Left colon (tissue), 2 donors: ENCODE measurements at places on chromosomes 1 and 21. TPM values are rescaled to one million over a fixed set of nuclear protein-coding genes. Genes with fewer than 3 reads are reported as not detected.

DNA sequence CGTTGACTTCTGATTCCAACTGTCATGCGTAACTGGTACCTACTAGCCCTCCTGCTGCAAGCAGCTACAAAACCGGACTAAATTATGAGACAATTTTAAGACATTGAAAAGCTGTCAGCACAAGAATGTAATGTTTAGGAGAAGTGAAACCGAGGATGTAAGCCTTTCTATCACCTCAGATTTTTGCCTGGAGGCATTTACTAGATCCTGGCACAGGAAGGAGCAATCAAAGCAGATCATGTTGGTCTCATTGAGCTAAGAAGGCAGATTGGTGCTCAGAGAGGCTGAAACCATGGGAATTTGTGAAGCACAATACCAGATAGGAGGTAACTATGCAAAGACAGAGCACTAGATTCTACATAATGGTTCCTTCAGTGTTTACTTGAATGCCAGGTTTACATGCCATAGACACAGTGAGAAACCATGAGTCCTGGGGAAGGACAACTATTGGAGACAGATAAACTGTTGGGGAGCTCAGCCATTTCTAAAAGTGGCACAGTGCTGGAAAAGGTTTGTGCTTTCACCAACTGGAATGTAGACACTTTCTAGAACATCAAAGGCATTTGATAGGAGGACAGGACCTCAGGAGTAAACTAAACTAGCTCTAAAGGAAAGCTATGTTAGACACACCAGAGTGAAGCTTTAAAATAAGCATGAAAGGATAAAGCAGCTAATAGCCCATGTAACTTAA is 179.4 kb downstream of the LYPLAL1 start:
- no peak for DNase-seq

- peak; percentile 46 for DNase-seq
Observed at GRCh38 chr1:1942753-1943656, 23.9 kb upstream of the TMEM52 start.

AIRE gene
- total RNA-seq, result 0.18 TPM

DNA sequence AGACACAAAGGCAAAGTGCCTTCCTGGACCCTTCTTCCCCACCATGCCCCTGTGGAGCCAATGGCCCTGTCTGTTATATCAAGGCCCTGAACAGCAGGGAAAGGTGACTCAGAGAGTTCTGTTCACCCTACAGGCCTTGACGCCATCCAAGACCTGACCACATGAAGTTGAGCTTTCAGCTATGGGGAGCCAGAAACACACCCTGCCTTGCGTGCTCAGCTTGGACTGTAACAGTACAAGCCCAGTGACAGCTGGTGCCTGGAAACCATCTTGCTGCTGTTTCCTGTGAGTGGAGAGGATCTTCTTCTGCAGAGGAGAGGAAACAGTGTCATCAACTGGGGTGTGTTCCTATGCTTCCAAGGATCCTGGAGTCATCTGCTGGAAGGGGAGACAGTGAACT is 165.0 kb upstream of the IRF2BP2 start:
- DNase-seq, result no peak

DNA sequence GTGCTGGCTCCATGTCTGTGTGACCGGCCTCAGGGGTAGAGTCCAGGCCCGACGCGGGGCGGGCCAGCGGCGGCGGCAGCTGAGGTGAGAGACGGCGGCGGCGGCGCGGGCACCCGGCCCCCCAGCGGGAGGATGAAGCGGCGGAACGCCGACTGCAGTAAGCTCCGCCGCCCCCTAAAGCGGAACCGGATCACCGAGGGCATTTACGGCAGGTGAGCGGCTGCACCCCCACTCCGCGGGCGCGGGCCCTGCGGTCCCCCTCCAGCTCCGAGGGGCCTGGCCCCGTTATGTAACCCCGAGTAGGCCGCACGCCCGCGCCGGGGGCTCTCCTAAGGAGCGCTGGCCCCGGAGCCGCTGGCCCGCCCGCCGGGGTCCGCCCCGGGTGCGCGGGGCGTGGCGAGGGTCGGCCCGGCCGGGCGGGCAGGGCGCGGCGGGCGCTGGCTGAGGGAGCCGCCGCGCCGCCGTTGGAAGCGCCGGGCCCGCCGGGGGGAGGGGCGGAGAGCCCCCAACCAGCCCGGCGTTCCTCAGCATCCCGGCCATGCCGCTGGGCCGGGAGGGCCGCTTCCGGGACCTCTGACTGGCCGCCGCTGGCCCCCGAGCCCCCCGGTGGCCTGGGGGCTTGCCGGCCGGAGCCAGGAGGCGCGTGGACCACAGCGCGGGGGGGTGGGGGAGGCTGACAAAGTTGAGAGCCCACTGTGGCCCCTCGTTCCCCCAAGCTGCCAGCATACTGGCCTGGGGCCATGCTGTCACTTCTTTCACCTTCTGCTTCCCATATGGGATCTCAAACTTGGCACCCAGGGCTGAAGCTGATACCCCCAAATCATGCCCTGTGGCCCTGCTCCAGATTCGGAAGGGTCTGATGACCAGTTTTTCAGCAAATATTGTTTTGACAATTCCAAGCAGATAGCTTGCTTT is 527 bp downstream of the MACO1 start:
- DNase-seq, result peak; percentile 49

DNA sequence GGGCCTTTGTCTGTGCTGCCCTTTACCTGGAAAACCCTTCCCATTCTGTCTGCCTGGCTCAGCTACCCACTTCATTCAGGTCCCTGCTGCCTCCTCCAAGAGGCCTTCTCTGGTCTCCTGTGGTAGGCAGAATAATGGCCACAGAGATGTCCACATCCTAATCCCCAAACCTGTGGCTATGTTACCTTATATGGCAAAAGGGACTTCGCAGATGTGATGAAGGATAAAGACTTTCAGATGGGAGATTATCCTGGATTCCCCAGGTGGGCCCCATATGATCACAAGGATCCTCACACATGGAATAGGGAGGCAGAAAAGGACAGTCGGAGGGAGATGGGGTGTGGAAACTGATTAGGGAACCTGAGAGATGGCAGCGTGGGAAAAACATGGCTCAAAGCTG is 14.2 kb upstream of the RUNX3 start:
- no peak for DNase-seq

- DNase-seq, result no peak
Observed at GRCh38 chr1:97084546-97084945, 363.0 kb downstream of the PTBP2 start.

DNA sequence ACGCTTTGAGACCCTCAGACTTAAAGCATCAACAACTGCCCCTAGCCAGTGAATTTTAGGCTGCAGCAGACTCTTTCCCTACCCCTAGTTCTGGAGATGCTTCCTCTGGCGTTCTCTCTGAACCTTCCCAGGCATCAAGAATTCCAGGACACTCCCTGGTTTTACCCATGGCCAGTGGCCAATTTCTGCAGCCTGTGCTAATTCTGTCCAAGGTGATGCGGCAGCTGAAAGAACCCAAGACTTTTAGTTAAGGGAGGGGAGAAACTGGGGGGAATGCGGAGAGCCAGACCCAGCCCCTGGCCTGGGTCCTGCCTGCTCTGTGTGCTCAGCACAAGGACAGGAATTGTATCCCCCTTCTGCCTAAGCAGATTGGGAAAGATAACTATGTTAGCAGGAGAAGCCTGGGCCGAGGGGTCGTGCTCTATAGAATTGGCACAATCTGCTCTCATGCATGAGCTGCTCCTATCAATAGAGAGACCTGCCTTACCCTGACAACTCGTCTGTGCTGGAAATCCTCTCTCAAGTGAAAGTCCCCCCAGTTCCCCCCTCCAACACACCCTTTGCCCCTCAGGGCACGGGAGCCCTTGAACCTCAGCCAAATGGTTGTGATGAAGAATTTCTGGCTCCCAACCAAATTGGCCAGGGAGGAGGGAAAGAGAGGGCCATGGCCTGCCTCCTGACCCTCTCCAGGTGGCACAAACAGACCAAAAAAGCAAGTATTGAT is 5.4 kb upstream of the GJA8 start:
- DNase-seq, result no peak

GRCh38 chr1:118688891-118689290 is 299.3 kb downstream of the TBX15 start:
- no peak for DNase-seq

- DNase-seq, result no peak
Observed at GRCh38 chr1:115262886-115263285, 75.2 kb downstream of the NGF start.

DNA sequence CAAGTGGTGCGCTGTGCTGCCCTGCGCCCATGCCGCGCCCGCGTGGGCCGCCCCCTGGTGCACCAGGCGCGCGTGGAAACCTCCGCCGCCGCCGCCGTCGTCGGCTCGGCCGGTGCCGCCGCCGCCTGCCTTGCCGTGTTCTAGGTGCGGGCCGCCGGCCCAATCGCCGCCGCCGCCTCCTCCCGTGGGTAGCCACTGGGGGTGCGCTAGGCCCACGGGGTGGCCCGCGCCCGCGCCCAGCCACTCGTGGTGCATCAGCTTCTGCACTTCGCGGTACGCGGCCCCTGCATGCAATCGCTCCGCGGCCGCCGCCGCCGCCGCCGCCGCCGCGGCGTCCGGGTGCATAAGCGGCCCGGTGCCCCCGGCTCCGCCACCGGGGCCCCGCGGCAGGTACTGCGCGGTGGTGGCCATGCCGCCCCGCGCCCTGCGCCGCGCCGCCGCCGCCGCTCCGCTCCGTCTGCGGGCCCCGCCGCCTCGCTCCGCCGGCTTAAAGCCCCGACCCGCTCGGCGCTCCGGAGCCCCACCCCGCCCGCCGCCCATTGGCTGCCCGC is at the start of gene POU3F1:
Gene POU3F1 (minus strand): TSS at position 461 of the 551 bp plus-strand sequence. CDS start 50 bp downstream, at position 411.
- no peak for DNase-seq

S100A2 gene
- 1.1 TPM for total RNA-seq

OPRD1 gene
- 0.08 TPM for total RNA-seq

- no peak for DNase-seq
Observed at GRCh38 chr1:10662824-10663677, 133.4 kb downstream of the CASZ1 start.

ADAM30 gene
- not detected for total RNA-seq

FPGT gene
- total RNA-seq, result 26.2 TPM

IGSF3 gene
- 27.5 TPM for total RNA-seq

GRCh38 chr1:154495496-154496273 is 6.3 kb upstream of the TDRD10 start:
- DNase-seq, result no peak

GRCh38 chr1:181250038-181250437 is 161.5 kb downstream of the IER5 start:
- no peak for DNase-seq

GRCh38 chr1:228350831-228351781 is 55.5 kb downstream of the TRIM11 start:
- DNase-seq, result no peak

S100A8 gene
- 1.2 TPM for total RNA-seq

SPRR2E gene
- total RNA-seq, result not detected

DNA sequence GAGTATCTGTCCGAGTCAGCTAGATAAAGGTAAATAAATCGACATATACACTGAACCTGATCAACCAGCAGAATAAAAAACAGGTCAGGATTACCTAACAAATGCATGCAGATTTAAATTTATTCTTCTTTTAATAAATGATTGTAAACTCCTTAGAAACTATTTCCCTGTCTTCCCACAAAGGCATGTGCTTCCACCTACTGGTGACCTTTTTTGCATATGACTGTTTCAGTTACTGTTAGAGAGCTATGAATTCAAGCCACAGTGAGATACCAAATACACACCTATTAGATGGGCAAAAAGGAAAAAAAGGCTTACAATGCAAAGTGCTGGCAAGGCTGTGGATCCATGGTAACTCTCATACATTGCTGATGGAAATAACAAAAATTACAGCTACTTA is 957.4 kb upstream of the NCAM2 start:
- no peak for DNase-seq

P3H1 gene
- total RNA-seq, result 7.0 TPM
